ENCODE measurements at places on chromosomes 6 and 20.

DNA sequence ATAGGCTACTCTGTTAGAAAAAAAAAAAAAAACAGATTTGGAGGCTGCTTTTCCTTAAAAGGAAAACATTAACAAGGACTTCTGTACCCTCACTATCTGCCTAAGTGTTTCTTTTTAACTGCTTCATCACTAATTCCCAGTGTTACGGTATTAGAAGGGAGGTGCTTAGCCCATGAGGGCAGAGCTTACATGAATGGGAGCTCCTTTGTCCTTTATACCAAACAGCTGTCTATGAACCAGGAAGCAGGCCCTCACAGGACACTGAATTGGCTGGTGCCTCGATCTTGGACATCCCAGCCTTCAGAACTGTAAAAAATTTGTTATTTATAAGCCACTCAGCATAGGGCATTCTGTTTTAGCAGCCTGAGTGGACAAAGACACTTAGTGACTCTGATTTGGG is 215.6 kb upstream of the NRSN1 start:
- no peak for DNase-seq

- DNase-seq: no peak
Measured at GRCh38 chr20:15613530-15613929, 959.7 kb downstream of the KIF16B start.

GRCh38 chr20:50460115-50460607 is 50.0 kb upstream of the PTPN1 start:
- DNase-seq: no peak

DNA sequence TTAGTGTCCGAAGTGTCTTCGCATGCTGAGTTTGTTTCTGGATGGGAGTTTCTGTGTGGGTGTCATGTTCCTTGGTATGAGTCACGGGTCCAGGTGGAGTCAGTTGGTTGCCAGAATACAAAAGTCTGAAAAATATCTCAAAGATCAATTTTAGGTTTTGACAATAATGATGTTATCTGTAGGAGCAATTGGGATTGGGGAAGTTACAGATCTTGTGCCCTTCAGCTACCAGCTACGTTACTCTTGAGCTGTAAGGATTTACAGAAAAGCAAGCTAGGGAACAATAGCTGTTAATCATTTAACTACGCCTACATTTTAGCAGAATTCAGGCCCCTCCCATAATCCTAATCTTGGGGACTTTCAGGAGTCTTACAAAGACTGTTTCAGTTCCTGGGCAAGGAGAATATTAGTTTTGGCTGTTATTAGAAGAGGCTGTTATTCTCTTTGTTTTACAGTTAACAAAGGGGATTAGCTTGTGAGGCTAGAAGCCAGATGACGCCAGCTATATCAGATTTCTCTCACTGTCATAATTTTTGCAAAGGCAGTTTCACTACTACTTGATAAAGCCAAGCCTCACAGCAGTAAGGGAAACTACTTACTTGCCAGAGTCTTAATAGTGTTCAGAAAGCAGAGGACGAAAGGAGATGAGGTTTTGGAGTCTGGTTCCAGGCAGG is 15.4 kb upstream of the SLC22A16 start:
- no peak for DNase-seq

- no peak for DNase-seq
Measured at GRCh38 chr20:35908007-35908406, 46.3 kb downstream of the SCAND1 start.

DNA sequence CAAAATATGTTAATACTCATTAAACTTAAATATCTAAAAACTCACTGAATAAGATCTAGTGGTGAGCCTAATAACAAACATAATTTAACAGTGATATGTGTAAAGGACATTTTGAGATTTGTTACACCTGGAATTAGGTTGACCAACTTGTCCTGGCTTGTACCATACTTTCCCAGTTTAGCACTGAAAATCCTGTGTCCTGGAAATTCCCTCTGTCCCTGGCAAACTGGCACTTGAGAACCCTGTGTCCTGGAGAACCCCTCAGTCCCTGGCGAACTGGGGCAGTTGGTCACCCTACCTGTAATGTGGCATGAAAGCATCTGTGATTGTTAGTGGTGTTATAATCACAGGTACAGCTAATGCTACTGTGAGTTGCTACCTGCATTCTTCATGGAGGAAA is 6.9 kb upstream of the PRND start:
- no peak for DNase-seq

- DNase-seq: no peak
Measured at GRCh38 chr6:164216839-164217238, 802.3 kb downstream of the QKI start.

DNA sequence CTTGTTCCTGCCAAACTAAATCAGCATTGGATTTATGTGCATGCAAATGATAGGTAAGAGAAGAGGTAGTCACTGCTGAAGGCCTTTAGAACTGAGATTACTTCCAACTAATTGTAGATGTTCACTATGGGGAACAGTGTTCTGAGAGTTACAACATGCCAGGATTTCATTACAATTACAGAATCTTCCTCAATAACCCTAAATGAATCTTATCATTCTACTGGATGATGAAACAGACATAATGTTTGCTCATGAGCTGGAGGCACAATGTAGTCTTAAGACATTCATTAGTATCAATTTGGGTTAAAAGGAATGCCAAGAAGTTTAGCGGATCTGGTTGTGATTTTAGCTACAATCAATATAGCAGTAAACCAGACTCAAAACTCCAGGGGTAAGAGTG is 248.9 kb upstream of the THEMIS start:
- no peak for DNase-seq

GRCh38 chr6:47698342-47698787 is at the start of gene ADGRF4:
ADGRF4 (plus strand) TSS chr6:47698580; CDS start chr6:47707246, 8,666 bp downstream.
- no peak for DNase-seq

DNA sequence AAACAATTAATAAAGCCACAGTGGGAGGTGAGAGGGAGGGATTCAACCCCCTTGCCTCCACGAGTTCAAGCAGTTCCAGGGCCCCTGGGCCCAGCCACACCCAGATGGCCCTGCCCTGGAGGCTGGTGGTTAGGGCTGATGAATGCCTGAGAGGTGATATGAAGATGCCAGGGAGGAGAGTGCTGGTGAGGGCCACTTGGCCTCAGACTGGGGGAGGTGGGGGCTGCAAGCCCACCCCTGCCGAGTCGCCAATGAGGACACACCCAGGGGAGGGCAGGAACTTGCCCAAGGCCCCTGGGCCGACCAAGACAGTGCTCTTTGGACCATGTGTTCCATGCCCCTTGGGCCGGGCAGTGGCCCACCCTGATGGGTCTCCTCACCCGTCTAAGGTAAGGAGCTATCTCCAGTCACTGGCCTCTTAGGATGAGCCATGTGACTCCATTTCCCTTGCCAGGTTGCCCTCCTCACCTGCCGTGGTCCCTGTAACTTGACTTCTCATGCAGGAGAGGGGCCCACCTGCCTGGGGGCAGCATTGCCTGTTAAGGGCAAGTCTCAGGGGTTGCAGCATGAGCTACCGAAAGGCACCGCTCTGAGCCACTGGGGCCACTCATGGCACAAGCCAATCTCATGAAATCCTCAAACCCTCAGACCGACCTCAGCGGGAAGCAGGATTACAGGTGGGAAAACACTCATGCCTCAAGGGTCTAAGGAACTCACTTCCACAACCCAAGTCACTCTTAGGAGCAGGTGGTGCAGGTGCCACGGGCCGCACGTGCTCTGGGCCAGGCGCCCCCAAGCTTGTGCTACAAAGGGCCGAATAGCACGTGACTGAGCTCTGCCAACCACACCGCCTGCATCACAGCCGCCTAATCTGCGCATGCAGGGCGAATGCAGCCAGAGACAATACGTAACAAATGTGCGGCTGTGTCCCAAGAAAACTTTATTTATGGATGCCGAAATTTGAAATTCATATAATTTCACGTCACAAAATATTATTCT is 147.4 kb upstream of the MLN start:
- no peak for DNase-seq

DNA sequence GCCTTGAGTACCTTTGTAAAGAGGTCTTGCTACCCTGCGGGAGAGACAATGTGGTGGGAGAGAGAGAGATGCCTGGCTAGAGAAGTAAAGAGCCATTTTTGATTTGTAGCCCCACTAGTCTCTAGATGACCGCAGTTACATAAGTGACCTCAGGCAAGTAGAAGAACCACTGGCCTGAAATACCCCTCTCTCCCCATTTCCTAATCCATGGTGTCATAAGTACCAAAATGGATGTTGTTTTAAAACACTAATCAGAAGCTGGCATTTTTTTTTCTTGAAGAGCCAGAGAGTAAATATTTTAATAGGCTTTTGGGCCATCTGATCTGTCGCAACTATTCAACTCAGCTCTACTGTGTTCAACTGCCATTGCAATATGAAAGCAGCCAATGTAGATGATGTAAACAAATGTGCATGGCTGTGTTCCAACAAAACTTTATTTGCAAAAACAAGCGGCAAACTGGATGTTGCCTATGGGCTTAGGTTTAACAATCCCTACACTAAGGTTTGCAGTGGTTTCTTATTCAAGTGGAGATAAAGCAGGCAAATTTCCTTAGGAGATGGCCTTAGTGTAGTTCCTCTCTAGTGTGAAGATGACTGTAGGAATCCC is 36.5 kb downstream of the RARS2 start:
- DNase-seq: no peak

GRCh38 chr6:20866935-20867703 is 332.9 kb downstream of the CDKAL1 start:
- no peak for DNase-seq

- DNase-seq: no peak
Measured at GRCh38 chr6:156017838-156018237, 562.2 kb upstream of the NOX3 start.

- DNase-seq: no peak
Measured at GRCh38 chr20:51095633-51096521, 73.0 kb upstream of the KCNG1 start.

- DNase-seq: no peak
Measured at GRCh38 chr20:62900692-62901584, 25.4 kb downstream of the DIDO1 start.

DNA sequence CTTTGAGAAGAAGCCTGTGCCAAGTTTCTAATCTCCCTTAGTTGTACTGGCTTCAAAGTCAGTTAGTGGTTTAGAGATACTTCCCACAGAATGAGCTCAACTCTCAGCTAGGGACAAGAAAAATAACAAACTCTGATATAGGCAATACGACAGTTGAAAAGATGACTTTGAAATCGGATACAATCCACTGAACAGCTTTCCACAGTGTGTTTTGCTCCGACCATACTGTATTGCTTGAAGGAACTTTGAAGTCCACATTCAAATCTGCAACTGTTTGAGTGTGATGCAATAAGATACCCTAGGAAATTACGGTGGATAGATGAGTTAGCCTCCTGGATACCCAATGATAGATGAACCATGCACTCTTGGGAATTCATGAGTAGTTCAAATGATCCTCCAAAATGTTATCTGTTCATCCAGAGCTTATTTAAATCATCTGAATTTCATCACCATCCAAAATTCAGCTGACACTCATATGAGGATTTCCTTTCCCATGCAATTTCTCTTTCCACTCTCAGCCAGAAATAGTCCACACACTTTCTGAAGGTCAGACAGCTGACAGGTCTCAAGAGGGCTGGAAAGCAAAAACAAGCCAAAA is 443.8 kb downstream of the HAO1 start:
- no peak for DNase-seq

GRCh38 chr20:49747707-49748524 is 34.2 kb upstream of the B4GALT5 start:
- no peak for DNase-seq

- no peak for DNase-seq
Measured at GRCh38 chr6:35477028-35477427, 8.8 kb downstream of the RPL10A start.

GRCh38 chr6:111874025-111874415 is 768 bp upstream of the FYN start:
- DNase-seq: no peak

GRCh38 chr6:37685261-37685660 is 12.4 kb downstream of the MDGA1 start:
- no peak for DNase-seq

DNA sequence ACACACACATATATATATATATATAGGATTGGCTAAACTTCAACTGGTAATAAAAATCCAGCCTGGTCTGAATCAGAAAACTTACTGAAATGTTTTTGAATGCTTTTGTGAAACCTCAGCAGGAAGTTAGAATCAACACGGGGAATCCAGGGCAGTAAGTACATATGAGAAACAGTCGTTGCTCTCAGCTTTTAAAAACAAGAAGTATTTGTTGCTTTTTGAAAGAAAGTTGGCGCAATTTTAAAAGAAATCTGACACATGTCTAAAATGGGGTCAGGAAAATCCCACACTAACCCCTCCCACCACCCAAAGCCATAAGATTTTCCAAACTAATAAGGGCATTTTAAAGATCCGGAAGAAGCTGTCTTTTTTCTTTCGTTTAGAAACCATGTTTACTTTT is 11.5 kb upstream of the CCDC170 start:
- no peak for DNase-seq

- no peak for DNase-seq
Measured at GRCh38 chr6:147218797-147219196, 14.6 kb downstream of the STXBP5 start.

GRCh38 chr6:109023356-109023925 is 71.2 kb downstream of the SESN1 start:
- no peak for DNase-seq

GRCh38 chr6:148370176-148370575 is 27.5 kb downstream of the SASH1 start:
- no peak for DNase-seq

- no peak for DNase-seq
Measured at GRCh38 chr6:10838794-10839333, 525 bp upstream of the MAK start.

- DNase-seq: no peak
Measured at GRCh38 chr6:142841915-142842314, 103.1 kb downstream of the HIVEP2 start.

GRCh38 chr20:38311491-38311890 is 7.5 kb downstream of the BPI start:
- no peak for DNase-seq

DNA sequence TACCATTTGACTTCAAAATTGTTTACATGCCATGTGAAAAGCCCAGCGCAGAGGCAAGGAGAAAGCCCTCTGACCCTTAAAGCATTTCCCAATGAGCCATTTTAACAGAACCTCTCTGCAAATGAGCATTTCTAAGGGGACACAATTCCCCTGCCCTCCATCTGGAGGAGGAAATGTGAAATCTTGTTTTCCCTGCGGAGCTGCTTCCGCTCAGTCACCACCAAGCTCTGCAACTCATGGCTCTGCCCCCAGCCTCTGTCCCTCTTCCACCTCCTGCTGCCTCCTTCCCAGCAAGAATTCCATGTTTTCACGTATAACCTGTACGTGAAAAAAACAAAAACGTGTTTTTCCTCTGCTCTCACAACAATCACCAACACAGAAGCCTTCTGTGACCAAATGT is 12.3 kb downstream of the RIN2 start:
- no peak for DNase-seq

Measured in NT2/D1 (cell line).